ENCODE measurements at places on chromosomes 11 and 22.

DNA sequence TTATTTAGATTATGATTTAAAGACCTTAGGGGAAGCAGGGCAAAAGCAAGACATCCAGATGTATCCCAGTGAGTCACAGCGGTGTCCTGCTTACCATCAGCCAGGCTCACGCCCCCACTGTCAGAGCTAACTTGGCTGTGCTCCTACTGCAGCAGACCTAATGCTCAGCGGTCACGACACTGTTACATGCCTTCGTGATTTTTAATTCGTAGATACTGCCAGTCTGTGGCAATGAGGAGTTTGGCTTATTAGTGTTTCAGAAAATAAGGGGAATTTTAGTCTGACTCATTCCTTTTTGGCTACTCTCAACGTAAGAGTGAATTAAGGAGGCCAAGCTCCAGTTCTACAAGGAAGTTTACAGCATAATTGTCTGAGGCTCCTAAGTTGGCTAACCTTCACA lies 22.7 kb downstream of the EFCAB6 start:
- DNase-seq = no peak

GRCh38 chr11:100963375-100963774 lies 166.2 kb downstream of the PGR start:
- no peak for DNase-seq

DNA sequence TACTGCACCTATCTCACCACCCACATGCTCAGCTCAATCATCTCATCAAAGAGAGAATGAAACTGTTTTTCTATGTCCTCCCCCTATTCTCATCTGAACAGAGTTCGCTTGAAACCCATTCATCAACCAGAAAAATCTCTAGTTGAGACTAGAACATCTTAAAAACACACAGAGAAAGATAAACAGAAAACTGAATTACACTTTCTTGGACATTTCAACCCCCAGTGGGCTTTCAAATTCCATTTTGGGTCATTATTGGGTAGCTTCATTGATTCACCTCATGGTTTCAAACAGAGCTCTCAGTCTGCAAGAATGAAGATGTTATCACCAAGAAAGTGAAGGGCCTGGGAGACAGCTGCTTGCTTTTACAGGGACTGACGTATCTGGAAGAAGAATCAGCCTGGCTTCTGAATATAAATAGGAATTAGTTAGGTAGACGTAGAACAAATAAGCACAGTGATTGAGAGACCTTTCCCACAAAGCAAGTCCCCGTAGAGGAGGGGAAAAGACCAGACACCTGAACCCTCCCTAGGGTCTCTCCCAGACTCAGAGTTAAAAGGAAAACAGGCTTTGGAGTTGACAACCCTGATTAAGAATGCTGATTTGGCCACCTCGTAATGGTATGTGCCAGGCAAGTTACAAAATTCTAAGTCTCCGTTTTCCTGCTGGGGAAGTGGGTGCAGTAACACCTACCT lies 155.7 kb downstream of the BBOX1 start:
- no peak for DNase-seq

GRCh38 chr11:46017341-46017740 lies 94.9 kb downstream of the LARGE2 start:
- DNase-seq = no peak

GRCh38 chr11:4671741-4672140 lies 25.9 kb downstream of the OR51E2 start:
- DNase-seq = no peak

GRCh38 chr11:58786693-58787092 lies 55.0 kb upstream of the GLYAT start:
- no peak for DNase-seq

- DNase-seq = no peak
Measured at GRCh38 chr22:47018010-47018910, 255.8 kb downstream of the TBC1D22A start.

GRCh38 chr22:26893173-26894110 lies 236.1 kb downstream of the MIAT start:
- no peak for DNase-seq

- DNase-seq = no peak
Measured at GRCh38 chr11:33916736-33917135, 24.9 kb upstream of the LMO2 start.

DNA sequence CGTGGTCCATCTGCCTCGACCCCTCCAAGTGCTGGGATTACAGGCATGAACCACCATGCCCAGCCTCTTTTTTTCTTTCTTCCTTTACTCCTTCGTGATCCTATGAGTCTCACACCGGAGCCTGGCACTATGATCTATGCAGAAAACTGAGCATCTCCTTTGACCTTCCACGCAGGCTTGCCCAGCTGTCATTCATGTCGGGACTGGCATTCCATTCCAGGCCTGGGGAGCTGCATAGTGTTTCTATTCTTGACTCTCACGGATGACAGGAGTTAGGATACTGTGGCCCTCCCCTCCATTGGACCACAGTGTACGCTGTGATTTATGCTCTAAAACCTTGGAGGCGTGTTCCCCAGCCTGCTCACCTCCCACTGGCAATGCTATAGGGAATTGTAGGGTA lies 611.8 kb downstream of the BRD1 start:
- no peak for DNase-seq

GRCh38 chr11:110679323-110679975 lies 32.8 kb downstream of the ARHGAP20 start:
- no peak for DNase-seq

Data from CD4-positive, alpha-beta T cell treated with Interleukin-4 for 1 hour (primary cell).